ENCODE measurements at places on chromosomes 2 and 18.

DNA sequence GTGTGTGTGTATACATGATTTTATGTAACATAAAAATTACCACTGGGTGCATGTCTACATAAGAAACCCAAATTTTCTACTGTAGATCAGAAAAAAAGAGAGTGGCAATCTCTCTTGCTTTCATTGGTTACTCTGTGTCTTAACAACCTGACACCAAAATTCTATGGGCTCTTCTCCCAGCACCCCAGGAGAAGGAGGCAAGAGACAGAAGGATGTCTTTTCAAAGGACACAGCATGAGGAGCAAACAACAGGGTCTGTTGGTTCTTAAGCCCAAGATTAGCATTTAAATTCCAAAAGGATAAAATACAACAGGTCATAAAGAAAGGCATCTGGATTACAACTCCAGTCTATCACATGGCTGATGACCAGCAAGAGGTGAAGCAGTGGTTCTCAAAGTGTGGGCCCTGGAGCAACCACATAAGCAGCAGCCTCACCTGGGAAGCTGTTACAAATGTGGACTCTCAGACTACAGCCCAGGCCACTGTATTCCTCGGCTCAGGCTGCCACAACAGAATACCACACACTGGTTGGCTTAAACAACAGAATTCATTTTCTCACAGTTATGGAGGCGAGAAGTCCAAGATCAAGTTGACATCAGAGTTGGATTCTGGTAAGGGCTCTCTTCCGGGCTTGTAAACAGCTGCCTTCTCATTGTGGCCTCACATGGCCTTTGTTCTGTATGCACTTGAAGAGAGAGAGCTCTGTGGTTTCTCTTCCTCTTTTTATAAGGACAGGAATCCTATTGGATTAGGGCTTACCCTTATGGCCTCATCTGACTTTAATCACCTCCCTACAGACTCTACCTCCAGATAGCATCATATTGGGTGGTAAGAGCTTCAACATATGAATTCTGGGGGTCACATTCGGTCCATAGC, 79.8 kb upstream of the RNF152 start:
- no peak for DNase-seq

DNA sequence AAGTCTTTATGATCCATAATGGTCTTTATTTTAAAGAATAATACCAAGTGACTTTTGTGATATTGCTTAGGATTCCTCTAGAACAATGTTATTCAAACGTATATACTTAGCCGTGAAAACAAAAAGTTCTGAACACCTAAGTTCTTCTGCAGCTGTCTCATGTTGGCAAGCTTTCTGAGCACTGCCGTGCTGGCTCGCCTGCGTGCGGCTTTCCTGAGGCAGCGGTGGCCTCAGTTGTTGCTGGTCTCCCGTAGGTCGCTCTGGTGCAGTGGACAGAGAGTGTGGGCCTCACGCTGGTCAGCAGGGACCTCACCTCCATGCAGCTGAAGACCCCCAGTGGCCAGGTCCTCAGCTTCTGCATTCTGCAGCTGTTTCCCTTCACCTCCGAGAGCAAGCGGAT, 66.8 kb upstream of the NFATC1 start:
- no peak for DNase-seq

- no peak for DNase-seq
Measured at GRCh38 chr2:102049756-102050443, 58.1 kb downstream of the IL1R2 start.

- no peak for DNase-seq
Measured at GRCh38 chr18:13216092-13216582, 2.4 kb upstream of the LDLRAD4 start.

DNA sequence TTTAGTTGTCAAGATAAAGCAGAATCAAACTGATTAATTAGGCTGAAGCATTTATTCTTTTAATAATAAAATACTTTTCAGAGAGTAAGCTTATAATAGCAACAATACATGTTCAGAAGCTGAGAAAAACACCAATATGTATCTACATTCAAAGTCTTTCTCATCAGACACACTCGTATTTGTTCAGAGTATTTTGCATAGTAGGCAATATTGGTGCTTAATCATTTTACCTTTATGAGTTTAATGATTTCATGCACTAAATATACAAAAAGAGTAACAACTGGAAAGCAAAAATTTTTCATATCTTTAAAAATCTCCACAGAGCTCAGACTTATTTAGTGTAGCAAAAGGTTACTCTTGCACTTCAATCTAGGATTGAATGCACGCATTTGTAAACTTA, 313.9 kb downstream of the ZEB2 start:
- DNase-seq, result no peak

DNA sequence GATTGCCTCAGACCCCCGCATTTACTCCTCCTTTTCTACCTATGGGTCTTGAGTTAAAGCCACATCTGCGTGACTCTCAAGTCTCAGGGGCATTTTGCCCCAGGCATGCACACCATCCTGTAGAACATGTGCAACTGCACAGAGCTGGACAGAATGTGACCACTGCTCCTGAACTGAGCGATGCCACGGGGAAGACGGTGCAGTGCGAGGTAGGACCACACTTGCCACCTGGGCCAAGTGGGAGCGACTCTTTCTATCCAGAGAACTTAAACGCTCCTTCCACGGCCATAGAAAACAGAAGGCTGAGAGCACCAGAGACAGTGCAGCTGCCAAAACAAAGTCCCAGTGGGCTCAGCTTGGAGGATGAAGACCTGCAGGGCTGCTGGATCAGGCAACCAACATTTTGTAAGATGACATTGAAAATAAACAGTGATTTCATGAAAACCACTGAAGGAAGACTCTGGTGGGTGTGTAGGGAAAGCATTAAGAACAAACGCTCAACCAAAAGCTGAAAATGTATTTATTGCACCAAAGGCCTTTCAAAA, 149.0 kb upstream of the HDAC4 start:
- DNase-seq, result peak; percentile 16

DNA sequence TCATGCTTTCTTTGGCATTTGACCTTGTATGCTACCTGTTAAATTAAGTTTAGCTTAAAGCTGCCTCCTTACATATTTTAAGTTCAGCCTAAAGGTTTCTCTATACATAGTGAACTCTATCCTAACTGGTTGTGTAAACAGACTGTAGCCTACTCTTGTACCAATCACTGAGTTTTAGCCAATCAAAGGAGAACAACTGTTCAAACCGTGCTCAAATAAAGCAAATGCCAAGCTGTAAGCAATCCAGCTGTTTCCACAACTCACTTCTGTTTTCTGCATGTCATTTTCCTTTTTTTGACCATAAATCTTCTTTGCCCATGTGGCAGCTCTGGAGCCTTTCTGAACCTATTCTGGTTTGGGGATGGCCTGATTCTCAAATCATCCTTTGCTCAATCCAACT, 1603.8 kb upstream of the ACVR2A start:
- no peak for DNase-seq

DNA sequence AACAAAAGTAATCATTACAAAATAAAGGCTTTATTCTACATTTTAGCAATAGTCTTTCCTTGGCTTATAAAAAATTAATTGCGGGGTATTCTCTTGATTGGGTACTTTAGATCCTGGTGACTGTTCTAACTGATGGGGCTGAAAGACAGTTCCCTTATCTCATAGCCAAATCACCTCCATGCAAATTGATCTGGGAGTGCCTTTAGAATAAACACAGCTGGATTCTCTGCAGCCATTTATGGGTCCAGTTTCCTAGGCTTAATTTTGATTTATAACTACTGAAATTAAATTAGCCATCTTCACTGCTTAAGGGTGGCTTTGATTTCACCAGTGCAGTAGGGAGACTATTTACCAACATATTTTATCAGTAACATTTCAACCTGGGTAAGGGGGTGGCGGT, 337.1 kb downstream of the NRXN1 start:
- no peak for DNase-seq

DNA sequence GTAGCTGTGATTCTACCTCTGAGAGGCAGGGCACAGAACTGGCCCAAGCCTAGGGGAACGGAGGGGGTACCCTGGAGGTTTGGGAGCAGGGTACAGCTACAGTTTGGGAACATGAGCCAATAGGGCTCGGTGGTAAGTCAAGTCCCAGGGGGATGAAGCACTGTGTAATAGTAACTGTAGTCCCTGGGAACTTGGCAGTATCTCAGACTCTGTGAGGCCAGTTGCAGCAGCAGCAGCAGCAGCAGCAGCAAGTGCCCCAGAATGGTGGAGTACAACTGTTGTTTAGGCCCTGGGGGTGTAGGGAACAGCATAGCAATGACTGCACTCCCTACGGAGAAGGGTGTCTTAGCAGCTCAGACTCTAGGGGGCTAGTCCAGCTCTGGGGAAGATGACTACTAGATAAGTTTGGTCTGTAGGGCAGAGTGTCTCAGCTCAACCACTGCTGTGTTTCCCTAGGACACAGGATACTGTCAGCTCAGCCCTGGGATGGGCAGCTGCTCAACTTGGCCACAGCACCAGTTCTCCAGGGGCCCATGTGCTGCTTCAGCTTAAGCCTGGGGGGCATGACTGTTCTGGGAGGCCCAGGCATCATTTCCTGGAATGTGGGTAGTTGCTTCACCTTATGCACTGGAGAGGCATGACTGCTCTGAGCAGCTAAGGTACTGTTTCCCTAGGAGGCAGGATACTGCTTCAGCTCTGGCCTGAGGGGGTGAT, 20.5 kb downstream of the CARF start:
- no peak for DNase-seq

- no peak for DNase-seq
Measured at GRCh38 chr18:6411382-6411781, 3.3 kb downstream of the L3MBTL4 start.

GRCh38 chr18:59451073-59451472, 92.0 kb upstream of the LMAN1 start:
- DNase-seq, result no peak

DNA sequence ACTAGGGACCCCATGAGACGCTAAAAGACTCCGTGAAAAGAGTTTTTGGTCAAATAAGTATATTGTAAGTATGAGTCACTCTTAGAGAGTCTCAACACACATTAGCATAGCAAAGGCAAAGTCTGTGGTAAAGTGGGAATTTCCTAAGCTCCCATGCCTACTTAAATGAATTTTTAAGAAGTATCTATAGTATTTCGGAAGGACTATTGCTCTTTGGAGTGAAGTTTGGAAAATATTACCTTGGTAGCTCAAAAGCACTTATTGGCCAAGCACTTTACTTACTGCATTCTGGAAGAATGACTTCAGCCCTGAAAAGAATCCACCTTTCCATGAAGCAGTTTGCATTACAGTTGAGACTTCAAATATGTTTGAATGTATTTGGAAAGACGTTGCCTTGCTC, 57.1 kb downstream of the CAVIN2 start:
- DNase-seq, result no peak

DNA sequence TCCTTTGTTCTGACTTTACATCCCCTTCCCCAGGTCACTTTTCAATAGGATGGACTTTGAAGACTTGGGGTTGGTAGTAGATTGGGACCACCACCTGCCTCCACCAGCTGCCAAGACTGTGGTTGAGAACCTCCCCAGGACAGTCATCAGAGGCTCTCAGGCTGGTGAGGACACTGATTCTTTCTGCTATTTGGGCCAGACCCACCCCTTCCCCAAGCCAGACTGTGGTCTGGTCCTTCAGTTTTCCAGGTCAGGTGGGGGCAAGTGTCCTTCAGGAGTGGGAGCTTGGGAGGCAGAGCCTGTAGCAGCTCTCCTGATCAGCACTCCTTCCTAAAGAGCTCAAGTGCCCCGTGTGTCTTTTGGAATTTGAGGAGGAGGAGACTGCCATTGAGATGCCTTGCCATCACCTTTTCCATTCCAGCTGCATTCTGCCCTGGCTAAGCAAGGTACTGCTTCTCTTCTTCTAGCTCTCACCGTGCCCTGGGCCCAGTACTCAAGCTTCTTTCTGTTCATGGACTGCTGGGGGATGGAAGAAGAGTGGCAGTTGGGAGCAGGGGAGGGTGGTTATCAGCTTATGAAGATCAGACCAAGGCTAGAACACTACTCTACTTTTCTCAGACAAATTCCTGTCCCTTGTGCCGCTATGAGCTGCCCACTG, 1.1 kb downstream of the RNF181 start:
- DNase-seq, result no peak

DNA sequence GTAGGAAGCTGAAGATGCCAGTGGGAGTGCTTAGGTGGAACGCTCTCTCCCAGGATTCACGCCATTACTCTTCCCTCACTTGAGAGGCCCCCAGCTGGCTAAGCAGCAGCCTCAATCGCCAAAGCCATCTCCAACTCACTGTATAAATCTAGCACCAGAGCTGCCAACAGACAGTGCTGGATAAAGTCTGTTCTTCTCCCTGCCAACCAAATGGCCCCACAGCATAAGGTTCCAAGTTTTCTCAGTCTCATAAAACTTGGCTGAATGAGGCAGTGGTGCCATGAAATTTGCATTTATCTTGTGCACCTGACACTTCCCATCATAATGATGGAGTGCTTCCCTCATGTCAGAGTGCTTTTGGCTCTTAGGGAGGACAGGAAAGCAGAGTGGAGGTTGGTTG, 428.2 kb upstream of the ETAA1 start:
- no peak for DNase-seq

GRCh38 chr2:193156480-193156879, 961.7 kb upstream of the TMEFF2 start:
- DNase-seq, result no peak

- no peak for DNase-seq
Measured at GRCh38 chr2:46530639-46531038, 51.3 kb downstream of the TMEM247 start.

- DNase-seq, result no peak
Measured at GRCh38 chr2:72765997-72766609, 59.7 kb downstream of the EXOC6B start.

GRCh38 chr2:170814533-170815230, 2.0 kb upstream of the GAD1 start:
- no peak for DNase-seq

DNA sequence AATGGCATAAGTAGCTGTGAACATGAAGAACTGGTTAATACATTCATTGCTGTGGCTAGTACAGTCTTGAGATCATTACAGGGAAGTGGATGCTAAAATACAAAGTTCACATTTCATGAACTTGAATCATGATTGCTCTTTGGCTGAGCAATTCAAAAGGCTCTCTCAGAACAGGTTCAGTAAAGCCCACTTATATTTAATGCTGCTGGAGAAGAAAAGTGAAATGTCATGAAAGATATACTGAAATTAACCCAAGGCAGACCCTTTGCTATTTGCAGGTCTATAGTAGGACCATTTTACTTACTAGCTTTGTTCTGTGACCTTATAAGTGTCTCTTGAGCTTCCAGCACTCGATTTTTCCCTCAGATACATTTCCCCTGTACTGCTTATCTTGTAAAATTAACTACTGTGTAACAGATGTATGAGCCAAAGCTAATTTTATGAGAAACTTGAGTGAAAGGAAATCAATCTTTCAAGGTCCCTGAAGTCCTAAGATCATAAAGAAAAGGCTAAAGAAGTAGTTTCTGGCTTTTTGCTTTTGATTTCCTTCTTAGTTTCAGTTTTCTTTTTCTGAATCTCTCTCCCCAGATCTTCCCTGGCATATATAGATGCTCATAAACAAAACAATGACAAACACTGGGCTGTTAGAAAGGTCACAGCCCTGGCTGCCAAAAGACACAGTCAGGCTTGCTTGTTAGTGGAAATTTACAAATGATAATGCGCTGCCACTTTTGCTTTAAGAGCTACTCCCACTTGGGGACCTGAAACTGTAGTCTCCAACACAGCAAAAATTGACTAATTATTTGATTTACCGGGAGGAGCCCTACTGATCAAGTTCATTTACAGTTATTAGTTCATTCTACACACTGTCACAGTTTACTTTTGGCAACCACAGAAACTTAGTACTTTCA, 132.7 kb upstream of the XPO1 start:
- DNase-seq, result no peak

GRCh38 chr2:177265824-177266817, 1.6 kb upstream of the NFE2L2 start:
- no peak for DNase-seq
